ENCODE measurements at places on chromosomes 11 and 22.

- no peaks in the 10 kb centered on the region for H3K4me1 ChIP-seq
- no peak overlapping the region for H3K27ac ChIP-seq
- H3K4me3 ChIP-seq, result no peak overlapping the region
- peaks cover 3% of the 10 kb centered on the region for H3K27me3 ChIP-seq
- no peaks in the 10 kb centered on the region for H3K36me3 ChIP-seq
- DNase-seq, result no peak
Observed at GRCh38 chr11:120709808-120710207, 198.3 kb downstream of the GRIK4 start.

GRCh38 chr11:2092956-2093412 is 46.2 kb downstream of the IGF2 start:
- no peak overlapping the region for H3K27ac ChIP-seq
- DNase-seq, result peak; percentile 70
- H3K27me3 ChIP-seq, result peaks cover 9% of the 10 kb centered on the region
- no peaks in the 10 kb centered on the region for H3K36me3 ChIP-seq
- H3K4me1 ChIP-seq, result peaks cover 6% of the 10 kb centered on the region

GRCh38 chr11:123439616-123440015 is 9.5 kb downstream of the GRAMD1B start:
- no peaks in the 10 kb centered on the region for H3K27me3 ChIP-seq
- peaks cover 35% of the 10 kb centered on the region for H3K4me1 ChIP-seq
- H3K4me3 ChIP-seq, result no peak overlapping the region
- no peak for DNase-seq
- no peak overlapping the region for H3K27ac ChIP-seq
- H3K36me3 ChIP-seq, result peaks cover 11% of the 10 kb centered on the region

GRCh38 chr22:40198733-40199132 is 21.0 kb downstream of the TNRC6B start:
- DNase-seq, result no peak
- H3K4me3 ChIP-seq, result no peak overlapping the region
- peaks cover 74% of the 10 kb centered on the region for H3K4me1 ChIP-seq
- H3K36me3 ChIP-seq, result no peaks in the 10 kb centered on the region
- H3K27me3 ChIP-seq, result no peaks in the 10 kb centered on the region
- H3K27ac ChIP-seq, result peak overlapping the region; percentile 30

- H3K4me3 ChIP-seq, result no peak overlapping the region
- H3K27ac ChIP-seq, result no peak overlapping the region
- no peaks in the 10 kb centered on the region for H3K36me3 ChIP-seq
- no peaks in the 10 kb centered on the region for H3K4me1 ChIP-seq
- no peak for DNase-seq
Observed at GRCh38 chr11:15636521-15637089, 521.9 kb downstream of the INSC start.

GRCh38 chr11:613369-613968 is 2.3 kb downstream of the IRF7 start:
- peaks cover 5% of the 10 kb centered on the region for H3K36me3 ChIP-seq
- H3K27ac ChIP-seq, result no peak overlapping the region
- H3K4me1 ChIP-seq, result peaks cover 11% of the 10 kb centered on the region
- peak; percentile 93 for DNase-seq
- no peak overlapping the region for H3K4me3 ChIP-seq

- peak; percentile 83 for DNase-seq
- no peaks in the 10 kb centered on the region for H3K36me3 ChIP-seq
- H3K4me3 ChIP-seq, result no peak overlapping the region
- no peak overlapping the region for H3K27ac ChIP-seq
- H3K27me3 ChIP-seq, result peaks cover 7% of the 10 kb centered on the region
Observed at GRCh38 chr22:45577746-45578523, 75.3 kb downstream of the FBLN1 start.

GRCh38 chr11:74678041-74678440 is 53.2 kb downstream of the CHRDL2 start:
- DNase-seq, result no peak
- H3K27me3 ChIP-seq, result peaks cover 9% of the 10 kb centered on the region
- no peaks in the 10 kb centered on the region for H3K36me3 ChIP-seq
- H3K27ac ChIP-seq, result no peak overlapping the region
- no peaks in the 10 kb centered on the region for H3K4me1 ChIP-seq

GRCh38 chr11:26700574-26701235 is 21.2 kb downstream of the SLC5A12 start:
- H3K27ac ChIP-seq, result no peak overlapping the region
- no peaks in the 10 kb centered on the region for H3K4me1 ChIP-seq
- H3K27me3 ChIP-seq, result no peaks in the 10 kb centered on the region
- no peak overlapping the region for H3K4me3 ChIP-seq

- no peaks in the 10 kb centered on the region for H3K36me3 ChIP-seq
- H3K27me3 ChIP-seq, result peaks cover 52% of the 10 kb centered on the region
Observed at GRCh38 chr22:19756288-19757128, 4.1 kb upstream of the TBX1 start.

DNA sequence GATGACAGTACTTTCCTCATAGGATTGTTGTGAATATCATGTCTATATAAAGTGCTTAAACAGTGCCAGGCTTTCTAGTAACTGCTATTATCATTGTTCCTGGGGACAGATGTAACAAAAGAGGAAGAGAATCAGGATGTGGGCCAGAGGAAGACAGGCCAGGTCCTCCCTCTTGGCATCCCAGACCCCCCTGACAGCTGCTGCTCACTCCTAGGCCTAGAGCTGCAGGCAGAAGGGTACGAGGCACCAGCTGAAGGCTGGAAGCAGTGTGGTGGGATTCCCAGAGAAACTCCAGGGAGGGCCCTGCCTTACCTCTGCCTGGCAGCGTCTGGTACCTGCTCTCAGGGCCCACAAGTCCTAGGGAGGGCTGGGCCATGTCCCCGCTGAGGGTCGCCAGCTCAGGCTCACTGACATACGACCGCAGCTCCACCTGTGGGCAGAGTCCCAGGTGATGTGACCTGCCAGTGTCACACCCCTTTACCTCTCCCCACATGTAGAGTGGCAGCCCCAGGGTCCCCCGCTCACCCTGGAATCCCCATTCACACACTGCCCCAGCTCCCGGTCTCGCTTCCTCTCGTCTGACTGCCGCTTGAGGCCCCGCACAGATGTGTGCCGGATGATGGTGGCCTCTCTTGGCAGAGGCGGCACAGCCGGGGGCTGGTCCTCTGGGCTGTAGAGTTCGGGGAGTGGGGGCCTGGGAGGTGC is 52.2 kb downstream of the C11orf58 start:
- H3K27me3 ChIP-seq, result no peaks in the 10 kb centered on the region
- DNase-seq, result no peak
- no peak overlapping the region for H3K4me3 ChIP-seq
- peaks cover 16% of the 10 kb centered on the region for H3K4me1 ChIP-seq
- H3K27ac ChIP-seq, result no peak overlapping the region
- no peaks in the 10 kb centered on the region for H3K36me3 ChIP-seq

GRCh38 chr11:116052603-116053547 is 548.7 kb upstream of the CADM1 start:
- no peaks in the 10 kb centered on the region for H3K36me3 ChIP-seq
- no peak for DNase-seq
- no peaks in the 10 kb centered on the region for H3K4me1 ChIP-seq
- no peak overlapping the region for H3K4me3 ChIP-seq
